ENCODE measurements at places on chromosomes 7 and 10.

DNA sequence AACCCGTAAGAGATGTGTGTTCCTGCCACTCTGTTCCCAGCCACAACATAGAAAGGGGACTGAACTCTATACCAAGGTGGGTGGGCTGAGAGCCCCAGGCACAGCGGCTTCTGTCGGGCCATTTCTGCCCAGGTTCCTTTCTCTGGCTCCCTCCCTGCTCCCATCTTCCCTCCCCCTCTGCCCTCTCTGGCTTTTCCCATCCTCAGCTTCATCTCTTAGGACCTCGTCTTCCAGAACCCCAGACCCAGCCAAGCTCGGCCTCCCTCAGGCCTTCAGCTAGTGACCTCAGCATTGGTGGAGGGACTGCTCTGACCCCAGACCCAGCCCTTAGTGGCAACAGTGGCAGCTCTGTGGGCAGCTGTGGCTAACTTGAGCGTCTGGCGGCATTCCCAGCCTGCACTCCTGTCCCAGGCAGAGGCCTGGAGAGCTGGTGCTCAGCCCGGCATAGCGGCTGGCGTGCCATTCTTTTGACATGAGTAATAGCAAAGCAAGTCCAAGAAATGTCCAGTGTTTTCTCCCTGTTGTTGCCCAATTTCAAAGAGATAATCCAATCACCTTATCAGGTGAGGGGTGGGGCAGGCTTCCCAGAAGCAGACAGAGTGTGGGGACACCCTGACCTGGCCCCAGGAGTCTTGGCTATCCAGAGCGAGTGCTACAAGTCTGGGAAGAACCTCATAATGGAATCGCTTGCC lies 15.9 kb downstream of the PTPRE start:
- ATAC-seq = no peak

GRCh38 chr10:113540845-113541548 lies 11.9 kb upstream of the HABP2 start:
- no peak for ATAC-seq

GRCh38 chr10:52314822-52315552 lies 906 bp downstream of the DKK1 start:
- ATAC-seq = no peak

- ATAC-seq = no peak
Measured at GRCh38 chr10:22607261-22607660, 107.1 kb downstream of the PIP4K2A start.

GRCh38 chr7:119397156-119397555 lies 875.8 kb upstream of the KCND2 start:
- no peak for ATAC-seq

DNA sequence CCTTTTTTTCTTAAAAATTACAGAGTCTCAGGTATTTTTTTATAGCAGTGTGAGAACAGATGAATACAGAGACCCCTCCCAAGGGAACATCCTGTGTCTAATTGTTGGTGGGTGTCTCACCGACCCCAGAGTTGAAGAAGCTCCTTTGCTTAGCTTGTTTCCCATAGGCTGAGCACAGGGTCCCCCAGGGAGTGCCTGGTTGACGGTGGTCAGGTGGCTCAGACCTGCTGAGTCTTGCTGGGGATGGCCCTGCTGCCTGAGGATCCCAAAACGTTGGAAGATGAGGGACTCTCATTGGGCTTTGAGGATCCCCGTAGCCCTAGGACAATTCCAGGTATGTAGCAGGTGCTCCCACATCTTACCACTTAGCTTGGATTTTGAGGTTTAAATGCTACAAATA lies 19.5 kb downstream of the SCART1 start:
- no peak for ATAC-seq

GRCh38 chr10:74058071-74058470 lies 60.2 kb downstream of the VCL start:
- no peak for ATAC-seq

DNA sequence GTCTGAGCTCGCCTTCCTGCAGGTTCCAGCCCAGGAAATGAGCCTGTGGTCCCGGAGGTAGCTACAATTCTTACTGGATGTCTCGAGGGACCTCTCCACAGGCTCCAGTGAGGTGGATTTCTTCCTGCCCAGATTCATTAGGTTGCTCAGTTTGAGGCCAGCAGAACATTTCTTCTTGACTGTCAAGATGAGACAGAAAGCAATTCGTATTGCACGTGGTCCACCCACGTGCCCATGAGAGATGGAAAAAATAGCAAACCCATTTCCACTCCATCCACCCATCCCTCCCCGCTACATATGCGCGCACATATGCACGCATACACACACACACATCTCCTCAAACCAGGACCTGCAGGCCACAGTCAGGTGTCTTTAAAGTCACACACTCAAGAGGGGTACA lies 68.7 kb downstream of the VWA2 start:
- no peak for ATAC-seq

- no peak for ATAC-seq
Measured at GRCh38 chr10:120415709-120416330, 41.2 kb upstream of the PLPP4 start.

- no peak for ATAC-seq
Measured at GRCh38 chr10:129033340-129033739, 433.7 kb upstream of the MGMT start.

- no peak for ATAC-seq
Measured at GRCh38 chr10:110858297-110858934, 13.3 kb upstream of the PDCD4 start.

GRCh38 chr10:112827951-112828350 lies 122.1 kb upstream of the TCF7L2 start:
- ATAC-seq = no peak

DNA sequence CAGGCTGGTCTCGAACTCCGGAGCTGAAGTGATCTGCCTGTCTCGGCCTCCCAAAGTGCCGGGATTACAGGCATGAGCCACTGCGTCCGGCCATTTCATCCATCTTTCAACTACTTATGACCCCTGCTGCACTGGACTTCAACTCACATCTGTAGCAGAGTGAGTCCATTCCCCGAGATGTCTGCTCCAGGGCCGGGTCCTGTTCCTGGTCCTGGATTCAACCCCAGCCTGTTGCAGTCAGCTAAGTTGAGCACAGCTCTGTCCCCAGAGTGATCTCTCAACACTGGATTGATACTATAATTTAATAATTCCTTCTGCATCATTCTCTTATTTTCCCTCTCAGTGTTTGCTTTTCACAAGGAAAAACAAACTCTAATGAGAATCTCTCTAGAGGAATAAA lies 25.8 kb downstream of the PRTFDC1 start:
- ATAC-seq = no peak

DNA sequence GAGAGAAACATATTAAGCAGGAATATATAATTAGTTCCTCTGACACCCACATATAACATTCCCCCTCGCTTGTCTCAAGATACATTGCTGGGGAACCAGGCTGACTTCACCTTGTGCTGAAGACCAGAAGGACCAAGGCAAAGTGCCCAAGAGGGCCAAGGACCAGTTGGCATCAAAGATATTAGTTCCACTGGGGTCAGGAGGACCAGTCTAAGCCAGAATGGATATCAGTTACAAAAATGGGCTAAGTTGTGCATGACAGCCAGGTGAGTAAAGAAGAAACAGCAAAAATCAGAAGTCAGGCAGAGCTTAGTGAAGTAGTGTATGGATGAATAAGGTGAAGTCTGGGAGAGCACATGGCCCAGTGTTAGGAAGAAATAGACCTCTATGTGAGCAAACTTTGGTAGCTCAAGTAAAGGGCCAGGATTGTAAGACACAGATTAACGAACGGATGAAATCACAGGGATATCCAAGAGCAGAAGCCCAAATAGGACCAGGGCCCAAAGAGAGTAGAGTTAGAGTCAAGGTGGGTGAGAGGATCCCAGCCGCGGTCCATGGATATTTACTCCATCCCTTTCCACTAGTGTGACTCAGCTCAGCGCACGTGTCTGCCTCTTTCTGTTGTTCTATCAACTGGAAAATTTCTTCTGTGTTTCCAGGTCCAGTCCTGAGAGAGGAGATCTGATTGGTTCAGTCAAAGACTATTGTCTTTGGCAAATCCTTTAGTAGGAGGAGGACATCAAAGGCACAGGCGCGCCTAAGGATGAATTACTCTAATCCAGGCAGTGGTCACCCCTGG lies 5.0 kb downstream of the CALD1 start:
- ATAC-seq = no peak

- no peak for ATAC-seq
Measured at GRCh38 chr7:22805227-22805626, 17.4 kb downstream of the TOMM7 start.

GRCh38 chr7:8120390-8121058 lies 141.4 kb downstream of the ICA1 start:
- peak; percentile 46 for ATAC-seq

DNA sequence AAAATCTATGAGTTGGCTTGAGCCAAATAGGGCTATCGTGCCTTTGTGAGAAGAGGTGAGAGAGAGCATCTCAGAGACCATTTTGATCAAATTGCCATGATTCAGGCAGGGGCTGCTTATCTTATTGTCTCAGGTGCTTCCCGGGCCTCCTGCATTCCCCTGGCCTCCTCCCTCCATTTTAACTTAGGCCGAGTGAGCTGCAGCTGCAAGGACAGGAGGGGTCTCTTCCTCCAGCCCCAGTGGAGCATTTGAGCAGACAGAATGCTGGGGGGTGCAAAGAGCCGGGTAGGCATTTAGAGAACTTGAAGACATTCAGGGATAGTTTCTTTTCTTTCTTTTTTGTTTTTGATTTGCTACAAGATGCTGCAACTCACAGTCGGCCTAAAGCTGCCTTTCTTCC lies 59.0 kb downstream of the BUB3 start:
- ATAC-seq = no peak

DNA sequence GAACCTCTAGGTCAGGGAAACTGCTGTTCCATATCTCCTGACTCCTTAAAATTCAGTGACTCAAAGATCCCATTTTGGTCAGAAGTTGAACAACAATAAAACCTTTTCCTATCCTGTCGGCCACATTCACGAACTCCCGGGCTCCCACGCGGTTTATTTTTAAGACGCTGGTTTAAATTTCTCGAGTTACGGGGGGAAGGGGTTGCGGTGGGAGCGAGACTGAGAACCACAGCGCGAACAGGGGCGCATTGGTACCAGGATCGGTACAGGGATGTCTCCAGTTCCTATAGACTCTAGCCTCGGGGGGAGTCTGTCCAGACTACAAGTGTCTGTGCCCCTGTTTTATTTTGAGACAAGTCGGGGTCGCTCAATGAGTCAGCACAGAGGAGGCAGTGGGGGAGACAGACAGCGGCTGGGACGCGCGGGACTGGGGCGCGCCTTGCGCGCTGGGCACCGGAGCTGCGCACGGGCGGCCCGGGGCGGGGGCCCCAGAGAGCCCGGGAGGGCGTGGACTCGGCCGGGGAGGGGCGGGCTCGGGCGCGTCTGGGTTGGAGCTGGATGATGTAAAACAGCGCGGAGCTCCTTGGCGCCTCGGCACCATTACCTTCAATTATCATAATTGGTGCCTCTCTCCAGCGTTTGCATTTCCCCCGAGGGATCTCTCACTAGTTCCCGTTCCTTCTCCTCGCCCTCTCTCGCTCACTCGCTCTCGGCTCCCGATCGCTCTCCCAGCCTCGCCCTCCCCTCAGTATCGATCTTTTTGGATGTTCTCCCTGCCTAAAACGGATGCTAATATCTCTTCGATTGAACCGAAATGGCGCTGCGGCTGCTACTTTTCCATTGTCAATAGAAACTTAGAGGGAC lies 8.7 kb upstream of the BAMBI start:
- peak; percentile 51 for ATAC-seq

DNA sequence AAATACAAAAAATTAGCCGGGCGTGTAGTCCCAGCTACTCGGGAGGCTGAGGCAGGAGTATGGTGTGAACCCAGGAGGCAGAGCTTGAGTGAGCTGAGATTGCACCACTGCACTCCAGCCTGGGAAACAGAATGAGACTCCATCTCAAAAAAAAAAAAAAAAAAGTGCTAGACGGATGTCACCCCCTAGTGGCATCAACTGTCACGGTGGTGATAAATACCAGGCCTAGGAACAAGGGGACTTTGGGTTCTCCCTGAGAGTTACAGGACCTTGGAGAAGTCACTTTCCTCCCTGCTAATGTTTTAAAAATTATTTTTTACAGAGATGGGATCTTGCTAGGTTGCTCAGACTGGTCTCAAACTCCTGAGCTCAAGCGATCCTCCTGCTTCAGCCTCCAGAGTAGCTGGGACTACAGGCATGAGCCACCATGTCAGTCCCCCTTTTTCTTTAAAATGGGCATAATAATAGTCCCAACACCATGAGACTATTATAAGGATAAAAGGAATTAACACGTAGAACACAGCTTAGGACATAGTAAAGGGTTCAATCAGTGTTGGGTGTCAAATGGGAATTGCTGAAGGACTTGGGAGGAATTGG lies 2.6 kb upstream of the TMEM130 start:
- ATAC-seq = peak; percentile 30

- ATAC-seq = no peak
Measured at GRCh38 chr7:98562381-98562823, 54.7 kb upstream of the NPTX2 start.

- ATAC-seq = no peak
Measured at GRCh38 chr10:4053940-4054339, 268.9 kb upstream of the KLF6 start.

DNA sequence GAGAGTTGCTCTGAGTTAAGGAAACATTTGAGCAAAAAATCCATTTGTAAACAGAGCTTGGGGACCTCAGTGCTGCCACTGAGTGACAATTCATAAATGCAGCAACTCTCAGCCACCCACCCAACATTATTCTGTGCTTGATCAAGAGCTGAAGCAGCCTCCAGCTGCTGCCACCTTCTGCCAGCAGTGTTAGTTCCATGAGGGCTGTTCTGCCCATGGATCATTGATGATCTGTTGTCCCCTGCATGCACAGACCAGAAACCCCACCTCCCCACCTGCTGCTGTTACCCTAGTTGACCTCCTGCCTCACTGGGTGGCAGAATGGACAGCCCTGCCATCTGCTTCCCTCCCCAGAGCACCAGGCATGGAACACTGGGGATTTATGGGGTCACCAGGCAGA lies 305.4 kb downstream of the KCNMA1 start:
- no peak for ATAC-seq

- no peak for ATAC-seq
Measured at GRCh38 chr10:133069033-133069525, 18.6 kb upstream of the ADGRA1 start.

DNA sequence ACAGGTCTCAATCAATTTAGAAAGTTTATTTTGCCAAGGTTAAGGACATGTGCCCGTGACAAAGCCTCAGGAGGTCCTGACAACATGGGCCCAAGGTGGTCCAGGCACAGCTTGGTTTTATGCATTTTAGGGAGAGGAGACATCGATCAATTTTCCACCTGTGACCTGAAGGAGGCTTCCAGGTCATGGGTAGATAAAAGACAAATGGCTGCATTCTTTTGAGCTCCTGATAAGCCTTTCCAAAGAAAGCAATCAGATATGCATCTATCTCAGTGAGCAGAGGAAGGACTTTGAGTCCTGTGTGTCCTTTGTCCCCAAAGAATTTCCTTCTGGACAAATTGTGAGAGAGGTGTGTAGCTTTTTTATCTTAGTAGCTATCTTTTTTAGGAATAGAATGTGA lies 15.8 kb downstream of the LRRC72 start:
- no peak for ATAC-seq

All from activated T-helper 17 cell treated with anti-CD3 and anti-CD28 coated beads, Interleukin-2, amount 50 U/mL, for 72 hours (primary cell).